ENCODE measurements at places on chromosomes 6 and 20.

- DNase-seq = no peak
Observed at GRCh38 chr6:41059556-41059955, 6.6 kb downstream of the APOBEC2 start.

GRCh38 chr6:49806145-49806544 is 19.1 kb upstream of the PGK2 start:
- DNase-seq = no peak

GRCh38 chr6:168388641-168389633 is 52.0 kb upstream of the SMOC2 start:
- no peak for DNase-seq

- no peak for DNase-seq
Observed at GRCh38 chr20:52869698-52870501, 102.3 kb upstream of the TSHZ2 start.

GRCh38 chr6:155201461-155202226 is 62.2 kb upstream of the CLDN20 start:
- no peak for DNase-seq

DNA sequence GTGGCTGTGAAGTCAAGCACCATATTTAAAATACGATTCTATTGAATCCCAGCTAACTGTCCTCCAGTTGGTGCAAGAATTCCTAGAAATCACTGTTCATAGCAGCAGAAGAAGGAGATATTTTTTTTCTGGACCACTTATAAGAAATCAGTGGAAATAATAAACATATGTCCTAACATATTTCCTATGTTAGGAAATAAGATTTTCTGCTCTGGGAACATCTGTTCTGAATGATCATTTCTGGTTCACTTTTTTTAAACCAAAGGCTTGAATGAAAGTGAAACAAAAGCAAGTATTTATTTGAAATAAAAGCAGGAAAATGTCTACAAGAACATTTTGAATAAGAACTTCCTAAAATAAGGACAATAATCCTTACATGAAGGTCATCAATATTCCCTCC is 138.9 kb upstream of the RALGAPA2 start:
- no peak for DNase-seq

DNA sequence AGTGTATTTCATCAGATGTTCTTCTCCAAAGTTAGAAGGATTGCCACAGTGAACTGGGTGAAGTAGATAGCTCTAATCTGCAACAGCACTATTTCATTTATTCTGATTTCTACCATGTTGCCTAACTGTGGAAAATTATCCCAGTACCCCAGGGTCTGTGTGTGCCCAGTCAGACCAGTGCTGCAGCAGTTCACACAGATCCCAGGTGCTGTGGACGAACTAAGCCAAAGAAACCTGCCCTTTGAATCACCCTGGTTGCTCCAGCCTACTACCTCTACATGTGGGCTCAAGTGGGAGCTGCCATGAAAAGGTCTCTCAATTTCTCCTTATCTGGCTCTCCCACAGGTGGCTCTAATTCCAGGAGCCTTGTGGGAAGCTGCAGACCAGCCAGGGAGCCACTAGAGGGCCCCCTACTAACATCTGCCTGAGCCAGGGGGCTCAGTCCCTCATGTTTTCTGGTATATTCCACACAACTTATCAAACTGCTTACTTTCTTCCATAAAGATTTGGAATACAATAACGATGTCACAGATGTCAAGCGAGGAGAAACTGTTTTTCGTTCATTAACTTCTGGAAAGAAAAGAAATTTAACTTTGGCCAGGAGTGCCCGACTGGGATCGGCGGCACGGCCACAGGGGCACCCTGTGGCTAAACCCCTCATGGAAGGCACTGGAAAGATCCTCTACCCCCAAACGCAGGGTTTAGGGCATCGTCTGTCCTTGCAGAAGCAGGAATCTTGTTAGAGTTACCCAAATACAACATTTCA is 31.6 kb upstream of the LY86 start:
- DNase-seq = no peak

GRCh38 chr6:163756079-163756478 is 341.6 kb downstream of the QKI start:
- no peak for DNase-seq

DNA sequence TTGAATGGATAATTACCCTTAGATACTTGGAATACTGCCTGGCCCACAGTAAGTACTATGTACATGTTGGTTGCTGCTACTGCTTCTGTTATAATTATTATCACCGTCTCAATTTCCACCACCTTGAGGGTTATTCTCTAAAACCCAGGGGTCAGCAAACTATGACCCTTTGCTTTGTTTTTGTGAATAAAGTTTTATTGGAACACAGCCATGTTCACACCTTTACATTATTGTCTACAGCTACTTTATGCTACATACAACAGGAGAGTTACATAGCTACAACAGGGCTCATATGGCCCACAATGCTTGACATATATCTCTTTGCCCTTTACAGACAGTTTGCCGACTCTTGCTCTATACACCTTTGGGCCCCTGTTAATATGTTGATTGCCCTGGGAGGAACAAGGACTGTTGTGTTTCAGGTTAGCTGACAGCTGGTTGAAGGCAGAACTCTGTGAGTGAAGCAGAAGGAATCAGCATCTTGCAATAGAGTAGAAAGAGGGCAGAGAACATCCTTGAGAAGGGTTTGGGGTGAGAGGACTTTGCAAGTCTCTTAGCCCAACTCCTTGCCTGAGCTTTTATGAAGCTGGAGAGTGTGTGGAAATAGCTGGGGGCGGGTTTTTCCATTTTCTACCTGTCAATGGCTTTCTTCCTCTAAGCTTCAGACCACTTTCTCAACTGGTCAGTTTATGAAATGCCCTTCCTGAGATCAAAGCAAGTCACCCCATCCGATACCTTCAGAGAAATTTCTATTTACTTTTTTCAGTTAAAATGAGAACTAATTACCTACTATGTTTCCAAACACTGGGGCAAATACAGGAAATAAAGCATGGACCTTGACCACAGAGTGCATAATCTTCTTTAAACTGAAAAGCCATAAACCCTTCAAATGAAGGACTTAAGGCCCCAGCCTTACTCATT is 3.5 kb upstream of the MEP1A start:
- no peak for DNase-seq

GRCh38 chr6:3318226-3318625 is 59.5 kb downstream of the PSMG4 start:
- DNase-seq = no peak

- no peak for DNase-seq
Observed at GRCh38 chr6:126199466-126199865, 140.4 kb upstream of the CENPW start.

- DNase-seq = no peak
Observed at GRCh38 chr20:1513801-1514200, 22.6 kb upstream of the SIRPB2 start.

DNA sequence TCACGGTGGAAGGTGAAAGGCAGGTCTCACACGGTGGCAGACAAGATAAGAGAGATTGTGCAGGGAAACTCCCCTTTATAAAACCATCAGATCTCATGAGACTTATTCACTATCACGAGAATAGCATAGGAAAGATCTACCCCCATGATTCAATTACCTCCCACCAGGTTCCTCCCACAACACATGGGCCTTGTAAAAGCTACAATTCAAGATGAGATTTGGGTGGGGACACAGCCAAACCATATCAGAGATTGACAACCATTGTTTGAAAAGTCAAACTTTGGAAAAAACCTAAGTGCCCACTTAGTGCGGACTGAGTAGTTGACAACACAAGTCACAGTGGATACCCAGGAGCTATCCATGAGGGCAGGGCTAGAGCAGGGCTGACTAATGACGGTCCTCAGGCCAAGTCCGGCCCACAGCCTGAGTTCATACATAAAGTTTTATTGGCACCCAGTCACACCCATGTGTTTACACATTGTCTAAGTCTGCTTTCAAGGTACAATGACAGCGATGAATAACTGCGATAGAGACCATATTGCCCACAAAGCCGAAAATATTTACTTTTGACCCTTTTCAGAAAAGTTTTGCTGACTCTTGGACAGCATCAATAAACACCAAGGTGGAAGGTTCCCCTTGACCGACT is 33.8 kb upstream of the PMEPA1 start:
- DNase-seq = no peak

DNA sequence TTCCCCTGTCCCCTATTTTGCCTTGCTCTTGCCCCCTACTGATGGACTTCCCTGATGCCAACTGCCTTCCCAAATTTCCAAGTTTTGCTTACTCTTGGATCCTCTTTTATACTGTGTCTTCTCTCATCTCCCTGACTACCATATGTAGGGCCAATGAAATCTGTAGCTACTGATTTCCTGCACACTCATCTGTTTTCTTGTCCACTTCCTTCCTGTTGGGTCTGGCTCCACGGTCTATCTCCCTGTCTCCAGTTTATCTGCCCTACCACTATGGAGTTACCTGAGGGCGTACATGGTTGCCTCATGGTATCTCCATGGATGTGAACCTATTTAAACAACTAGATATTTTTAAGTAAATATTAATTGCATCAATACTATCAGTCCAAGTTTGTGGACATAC is 140.3 kb upstream of the MCHR2 start:
- DNase-seq = no peak

GRCh38 chr6:11718463-11718862 is 60.1 kb downstream of the ADTRP start:
- no peak for DNase-seq

DNA sequence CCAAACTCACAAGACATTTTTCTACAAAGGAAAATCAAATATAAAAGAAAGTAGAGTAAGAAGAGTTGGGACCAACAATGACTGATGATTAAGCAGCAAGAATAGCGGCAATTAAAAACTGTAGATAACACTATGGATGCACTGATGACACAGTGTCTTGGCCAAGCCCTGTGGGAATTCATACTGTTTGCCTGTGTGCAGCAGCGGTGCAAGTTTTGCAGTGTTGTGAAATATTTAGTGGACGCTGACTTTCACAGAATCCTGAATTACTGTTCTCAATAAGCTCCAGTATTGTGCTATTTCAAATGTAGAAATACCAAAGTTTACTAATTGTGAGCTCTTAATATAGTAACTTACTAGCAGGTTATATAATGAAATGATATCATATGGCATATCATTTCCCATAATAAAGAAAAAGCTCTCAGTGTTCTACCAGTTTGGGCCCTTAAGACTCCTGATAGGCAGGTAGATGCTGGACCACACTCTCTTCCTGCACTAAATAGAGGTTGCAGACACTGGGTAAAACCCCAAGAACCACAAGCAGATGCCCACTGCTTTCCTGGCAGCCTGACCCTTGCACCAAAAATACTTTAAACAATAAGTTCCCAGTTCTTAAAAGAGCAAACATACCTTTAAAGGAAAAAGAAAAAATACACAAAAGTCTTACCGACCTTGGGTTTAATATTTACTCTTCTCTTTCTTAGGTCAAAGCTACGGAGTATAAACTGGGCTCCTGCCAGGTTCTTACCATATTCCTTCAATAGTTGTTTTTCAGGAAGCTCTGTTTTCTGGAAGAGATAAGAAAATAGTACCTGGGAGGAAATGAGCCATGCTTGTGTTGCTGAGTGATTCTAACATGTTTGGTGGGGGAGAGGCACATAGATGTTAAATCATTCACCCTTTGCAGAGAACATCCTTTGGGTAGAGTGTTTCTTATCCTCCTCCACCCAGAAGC is 41.6 kb downstream of the ANKEF1 start:
- no peak for DNase-seq

- DNase-seq = no peak
Observed at GRCh38 chr20:17726902-17727301, 27.1 kb downstream of the BANF2 start.

- DNase-seq = no peak
Observed at GRCh38 chr20:16243470-16243869, 329.8 kb downstream of the KIF16B start.

- no peak for DNase-seq
Observed at GRCh38 chr6:27542485-27542884, 69.6 kb upstream of the ZNF184 start.

DNA sequence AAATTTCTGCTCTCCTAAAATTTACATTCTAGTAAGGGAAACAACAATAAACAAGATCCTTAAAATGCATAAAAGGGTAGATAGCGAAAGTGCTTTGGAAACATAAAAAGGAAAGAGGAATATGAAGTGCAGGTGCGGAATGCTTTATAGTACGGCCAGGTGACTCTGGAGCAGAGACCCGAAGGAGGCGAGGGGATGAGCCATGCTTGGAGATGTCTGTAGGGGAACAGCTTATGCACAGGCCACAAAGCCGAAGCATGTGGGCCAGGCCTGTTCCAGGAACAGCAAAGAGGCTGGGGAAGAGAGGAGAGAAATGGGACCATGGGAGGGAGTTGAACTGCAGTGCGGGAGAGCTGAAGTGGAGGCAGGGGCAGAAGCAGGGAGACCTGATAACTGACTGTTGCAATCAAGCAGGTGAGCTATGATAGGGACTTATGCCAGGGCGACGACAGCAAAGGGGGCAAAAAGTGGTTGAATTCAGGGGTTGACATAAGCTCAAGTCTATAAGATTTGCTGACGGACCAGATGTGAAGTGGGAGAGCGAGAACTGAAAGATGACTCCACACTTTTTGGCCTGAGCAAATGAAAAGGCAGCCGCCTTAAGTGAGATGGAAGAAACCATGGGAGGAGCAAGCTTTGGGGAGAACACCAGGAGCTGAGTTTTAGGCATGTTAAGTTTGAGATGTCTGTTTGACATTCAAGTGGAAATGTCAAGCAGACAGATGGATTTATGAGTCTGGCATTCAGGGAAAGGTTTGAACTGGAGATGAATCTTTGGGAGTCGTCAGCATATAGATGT is 83.1 kb downstream of the CNBD2 start:
- no peak for DNase-seq

DNA sequence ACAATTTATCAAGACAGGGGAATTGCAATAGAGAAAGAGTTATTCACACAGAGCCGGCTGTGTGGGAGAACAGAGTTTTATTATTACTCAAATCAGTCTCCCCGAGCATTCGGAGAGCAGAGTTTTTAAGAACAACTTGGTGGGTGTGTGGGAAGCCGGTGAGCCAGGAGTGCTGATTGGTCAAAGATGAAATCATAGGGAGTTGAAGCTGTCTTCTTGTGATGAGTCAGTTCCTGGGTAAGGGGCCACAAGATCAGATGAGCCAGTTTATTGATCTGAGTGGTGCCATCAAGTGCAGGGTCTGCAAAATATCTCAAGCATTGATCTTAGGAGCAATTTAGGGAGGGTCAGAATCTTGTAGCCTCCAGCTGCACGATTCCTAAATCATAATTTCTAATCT is 50.0 kb upstream of the ECI2 start:
- DNase-seq = no peak

- no peak for DNase-seq
Observed at GRCh38 chr6:82957171-82957867, 108.3 kb downstream of the UBE3D start.
